Ascending aorta (tissue), 2 donors: ENCODE measurements at places on chromosomes 12 and 14. TPM values are rescaled to one million over a fixed set of nuclear protein-coding genes. Genes with fewer than 3 reads are reported as not detected.

- H3K4me3 ChIP-seq: no peak overlapping the region
- H3K27me3 ChIP-seq: no peaks in the 10 kb centered on the region
- DNase-seq: no peak
These were observed 80.9 kb downstream of the RPS6KA5 start for GRCh38 chr14:90979515-90979914.

DNA sequence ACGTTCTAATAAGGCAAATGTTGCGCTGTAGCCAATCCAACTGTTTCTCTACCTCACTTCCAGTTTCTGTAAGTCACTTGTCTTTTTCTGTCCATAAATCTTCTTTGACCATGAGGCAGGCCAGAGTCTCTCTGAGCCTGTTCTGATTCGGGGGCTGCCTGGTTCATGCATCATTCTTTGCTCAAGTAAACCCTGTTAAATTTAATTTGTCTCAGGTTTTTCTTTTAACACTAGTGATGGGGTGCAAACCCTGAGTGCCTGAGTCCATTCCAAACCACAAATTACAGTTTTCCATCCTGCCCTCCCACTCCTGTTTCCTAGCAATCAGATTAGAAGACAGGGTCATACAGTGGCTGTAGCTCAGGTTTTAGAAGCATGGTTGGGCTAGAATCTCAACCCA is 41.9 kb downstream of the VWF start:
- no peaks in the 10 kb centered on the region for H3K36me3 ChIP-seq
- H3K4me3 ChIP-seq: no peak overlapping the region
- no peak for DNase-seq
- H3K27me3 ChIP-seq: no peaks in the 10 kb centered on the region
- no peak overlapping the region for H3K27ac ChIP-seq
- peaks cover 10% of the 10 kb centered on the region for H3K4me1 ChIP-seq

DNA sequence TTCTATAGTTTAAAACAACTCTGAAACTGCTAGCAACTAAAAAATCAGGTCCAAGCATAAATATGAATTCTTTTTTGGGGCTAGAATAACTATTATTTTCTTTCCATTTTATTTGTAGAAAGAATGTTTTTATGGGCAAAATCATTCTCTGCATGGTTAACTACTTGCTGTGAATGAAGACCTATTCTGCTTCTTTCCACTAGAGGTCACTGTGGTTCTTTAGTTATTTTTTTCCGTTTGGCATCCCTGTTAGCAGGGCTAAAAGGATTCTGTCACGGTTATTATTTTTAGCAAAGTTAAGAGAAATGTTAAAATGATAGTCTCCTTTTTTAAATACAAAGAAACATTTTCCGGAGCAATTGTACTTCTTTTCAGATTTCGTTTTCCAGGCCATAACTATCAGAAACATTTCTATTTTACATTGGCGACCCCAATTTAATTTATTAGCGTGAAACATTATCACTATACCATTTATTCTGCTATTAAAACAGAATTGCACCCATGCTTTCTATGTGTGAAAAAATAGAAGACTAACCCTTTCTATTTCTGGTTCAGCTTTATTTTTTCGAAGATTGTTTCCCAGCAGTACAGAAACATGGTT is 404.8 kb downstream of the ATP23 start:
- no peaks in the 10 kb centered on the region for H3K27me3 ChIP-seq
- DNase-seq: no peak
- no peak overlapping the region for H3K4me3 ChIP-seq
- no peak overlapping the region for H3K27ac ChIP-seq
- H3K36me3 ChIP-seq: no peaks in the 10 kb centered on the region

DNA sequence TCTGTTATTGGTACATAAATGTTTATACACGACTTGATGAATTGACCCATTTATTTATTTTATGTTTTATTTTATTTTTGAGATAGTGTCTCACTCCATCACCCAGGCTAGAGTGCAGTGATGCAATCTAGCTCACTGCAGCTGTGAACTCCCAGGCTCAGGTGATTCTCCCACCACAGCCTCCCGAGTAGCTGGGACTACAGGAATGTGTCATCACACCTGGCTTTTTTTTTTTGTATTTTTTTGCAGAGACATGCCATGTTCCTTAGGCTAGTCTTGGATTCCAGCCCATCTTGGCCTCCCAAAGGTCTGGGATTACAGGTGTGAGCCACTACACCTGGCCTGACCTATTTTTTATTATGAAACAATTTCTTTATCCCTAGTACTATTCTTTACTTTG is 355.0 kb upstream of the PRICKLE1 start:
- H3K27me3 ChIP-seq: no peaks in the 10 kb centered on the region
- no peaks in the 10 kb centered on the region for H3K36me3 ChIP-seq
- no peak overlapping the region for H3K27ac ChIP-seq
- H3K4me3 ChIP-seq: no peak overlapping the region
- no peaks in the 10 kb centered on the region for H3K4me1 ChIP-seq

- H3K36me3 ChIP-seq: no peaks in the 10 kb centered on the region
- no peak for DNase-seq
- H3K27me3 ChIP-seq: no peaks in the 10 kb centered on the region
- no peak overlapping the region for H3K27ac ChIP-seq
These were observed 18.5 kb upstream of the CISTR start for GRCh38 chr12:53770281-53770680.

DNA sequence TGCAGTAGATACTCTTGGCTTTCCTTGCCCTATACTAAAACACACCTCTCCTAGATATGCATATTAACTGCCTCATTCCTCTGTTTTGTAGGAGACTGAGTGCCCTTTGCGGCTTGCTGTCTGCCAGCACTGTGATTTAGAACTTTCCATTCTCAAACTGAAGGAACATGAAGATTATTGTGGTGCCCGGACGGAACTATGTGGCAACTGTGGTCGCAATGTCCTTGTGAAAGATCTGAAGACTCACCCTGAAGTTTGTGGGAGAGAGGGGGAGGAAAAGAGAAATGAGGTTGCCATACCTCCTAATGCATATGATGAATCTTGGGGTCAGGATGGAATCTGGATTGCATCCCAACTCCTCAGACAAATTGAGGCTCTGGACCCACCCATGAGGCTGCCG is 15.4 kb downstream of the TRAFD1 start:
- no peak for DNase-seq
- H3K36me3 ChIP-seq: peaks cover 98% of the 10 kb centered on the region
- H3K27ac ChIP-seq: no peak overlapping the region
- H3K4me3 ChIP-seq: no peak overlapping the region
- H3K27me3 ChIP-seq: no peaks in the 10 kb centered on the region
- no peaks in the 10 kb centered on the region for H3K4me1 ChIP-seq

Gene PLEKHD1
- not detected for total RNA-seq

Gene LALBA
- not detected for total RNA-seq

Gene PRB2
- total RNA-seq: not detected
